ENCODE measurements at places on chromosomes 2 and 18. TPM values are rescaled to one million over a fixed set of nuclear protein-coding genes. Genes with fewer than 3 reads are reported as not detected.

COBLL1 gene
- 13.2 TPM for total RNA-seq

ALK gene
- total RNA-seq, result 0.35 TPM

DNA sequence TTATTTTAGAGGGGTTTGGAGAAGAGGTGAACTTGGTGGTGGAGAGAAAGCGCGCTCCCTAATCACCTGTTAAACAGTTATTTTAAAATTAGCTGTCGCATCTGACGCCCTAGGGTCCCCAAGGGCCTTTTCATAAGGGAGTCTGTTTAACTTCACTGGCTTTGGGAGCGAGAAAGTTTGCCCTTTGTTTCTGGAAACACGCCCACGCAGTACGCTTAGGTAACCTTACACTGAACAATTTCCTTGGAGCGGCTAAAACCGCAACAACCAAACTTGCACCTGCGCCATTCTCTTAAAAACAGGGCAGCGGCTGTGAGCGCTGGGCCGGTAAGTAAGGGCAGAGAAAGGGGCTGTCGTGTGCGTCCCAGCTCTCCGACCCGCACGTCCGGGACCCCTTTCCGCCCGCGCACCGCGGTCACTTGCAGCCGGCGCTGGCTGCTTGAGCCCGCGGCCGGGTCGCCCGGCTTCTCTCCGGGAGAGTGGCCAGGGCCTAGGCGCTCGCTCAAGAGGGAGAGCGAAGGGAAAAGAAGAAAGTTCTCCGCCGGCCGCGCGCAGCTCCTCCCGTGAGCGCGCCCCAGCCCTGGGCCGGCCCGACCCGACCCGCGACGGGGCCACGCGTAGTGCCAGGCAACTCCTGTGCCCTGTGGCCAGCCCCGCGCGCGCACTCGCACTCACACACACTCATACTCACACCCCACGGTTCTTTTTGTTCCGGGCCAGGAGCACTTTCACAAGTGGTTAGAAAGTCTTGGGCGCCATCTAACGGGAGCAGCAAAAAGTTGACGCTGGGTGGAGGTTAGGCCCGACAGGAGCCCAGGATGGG lies 19.2 kb downstream of the POU3F3 start:
- peak overlapping the region; percentile 84 for H3K27ac ChIP-seq
- H3K36me3 ChIP-seq, result no peaks in the 10 kb centered on the region
- H3K4me1 ChIP-seq, result peaks cover 6% of the 10 kb centered on the region

DNA sequence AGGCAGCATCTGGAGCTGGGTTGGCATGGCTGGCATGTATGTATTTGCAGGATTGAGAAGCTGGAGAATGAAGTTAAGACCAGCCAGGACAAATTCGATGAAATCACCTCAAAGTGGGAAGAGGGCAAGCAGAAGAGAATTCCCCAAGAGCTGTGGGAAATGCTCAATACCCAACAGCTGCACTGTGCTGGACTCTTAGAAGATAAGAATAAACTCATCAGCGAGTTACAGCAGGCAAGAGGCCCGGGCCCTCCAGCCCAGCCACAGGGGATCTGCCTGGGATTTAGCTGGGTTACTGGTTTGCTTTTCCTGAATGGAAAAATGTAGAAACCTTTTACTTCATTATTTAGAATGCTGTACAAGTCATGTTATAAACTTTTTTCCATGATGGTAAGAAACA lies 22.5 kb downstream of the DRC1 start:
- peaks cover 8% of the 10 kb centered on the region for H3K27me3 ChIP-seq
- H3K4me3 ChIP-seq, result no peak overlapping the region
- no peak overlapping the region for H3K27ac ChIP-seq
- DNase-seq, result no peak
- peaks cover 9% of the 10 kb centered on the region for H3K4me1 ChIP-seq

GRCh38 chr2:73301636-73302035 lies 8.3 kb upstream of the EGR4 start:
- DNase-seq, result no peak
- H3K27me3 ChIP-seq, result peaks cover 71% of the 10 kb centered on the region
- H3K4me3 ChIP-seq, result no peak overlapping the region
- H3K4me1 ChIP-seq, result no peaks in the 10 kb centered on the region
- no peak overlapping the region for H3K27ac ChIP-seq
- no peaks in the 10 kb centered on the region for H3K36me3 ChIP-seq

GRCh38 chr2:11123856-11124759 lies 31.2 kb upstream of the SLC66A3 start:
- no peak overlapping the region for H3K27ac ChIP-seq
- no peak overlapping the region for H3K4me3 ChIP-seq
- peaks cover 8% of the 10 kb centered on the region for H3K4me1 ChIP-seq
- H3K27me3 ChIP-seq, result no peaks in the 10 kb centered on the region
- H3K36me3 ChIP-seq, result no peaks in the 10 kb centered on the region
- peak; percentile 95 for DNase-seq
